ENCODE measurements at places on chromosomes 1 and 21.

DNA sequence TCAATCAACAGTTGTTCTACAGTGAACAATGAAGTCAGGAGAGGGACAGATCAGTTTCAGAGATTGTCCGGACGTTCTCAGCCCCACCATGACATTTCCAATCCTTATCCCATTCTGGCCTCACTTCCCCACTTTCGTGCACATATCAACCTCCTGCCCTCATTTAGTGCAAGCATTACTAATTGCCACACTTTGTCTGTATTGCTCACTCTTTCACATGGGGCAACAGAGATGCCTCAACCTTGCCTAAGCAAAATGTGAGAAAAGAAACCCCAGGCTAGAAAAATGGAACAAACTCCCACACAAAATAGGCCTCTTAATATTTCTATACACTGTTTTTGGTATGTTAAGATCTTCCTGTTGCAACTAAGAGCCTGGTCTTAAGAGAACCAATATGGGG is 8.9 kb upstream of the RGS1 start:
- DNase-seq = no peak

DNA sequence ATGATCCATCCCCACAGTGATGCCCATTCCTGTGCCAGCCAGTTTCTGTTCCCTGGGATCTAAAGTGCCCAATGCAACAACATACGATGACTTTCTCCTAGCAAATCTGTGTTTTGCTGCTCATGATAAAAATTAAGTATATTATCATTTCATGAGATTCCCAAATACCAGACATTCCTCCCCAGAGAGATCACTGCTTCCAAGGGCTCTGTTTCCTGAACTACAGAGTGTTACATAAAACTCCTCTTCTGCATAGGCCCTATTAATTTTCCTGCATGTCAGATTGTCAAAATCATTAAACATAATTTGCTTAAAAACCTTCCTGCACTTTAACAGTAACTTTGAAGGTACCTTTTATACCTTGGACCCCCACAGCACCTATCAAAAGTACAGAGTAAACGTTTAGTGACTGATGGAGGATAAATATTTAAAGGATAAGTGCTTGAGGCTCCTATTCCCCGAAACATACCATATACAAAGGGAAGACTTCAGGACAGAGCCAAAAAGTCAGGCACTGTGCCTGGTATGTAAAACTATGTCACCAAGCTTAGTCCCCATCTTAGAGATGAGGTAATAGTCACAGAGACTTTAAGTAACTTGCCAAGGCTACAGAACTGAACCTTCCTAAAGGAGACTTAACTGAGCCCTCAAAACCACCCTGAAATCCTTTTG is 50.2 kb downstream of the SLC25A24 start:
- no peak for DNase-seq

DNA sequence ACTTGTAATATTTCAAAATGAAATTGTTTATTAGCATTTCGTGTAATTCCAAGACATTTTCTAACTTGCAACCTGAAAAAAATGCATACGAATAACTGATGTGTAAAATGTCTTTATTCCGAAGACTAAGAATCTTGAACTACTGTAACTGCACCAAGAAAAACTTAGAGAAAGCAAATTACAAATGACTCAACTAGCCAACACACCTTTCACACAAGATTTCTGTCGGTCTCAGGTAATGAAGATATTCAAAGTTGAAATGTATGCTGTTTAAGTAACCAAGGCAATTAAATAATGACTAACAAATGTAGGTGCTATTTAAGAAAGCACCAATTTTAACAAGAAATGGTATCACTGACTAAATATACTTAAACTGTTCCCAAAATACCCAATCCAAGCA is 2.1 kb downstream of the CLSTN1 start:
- DNase-seq = no peak

DNA sequence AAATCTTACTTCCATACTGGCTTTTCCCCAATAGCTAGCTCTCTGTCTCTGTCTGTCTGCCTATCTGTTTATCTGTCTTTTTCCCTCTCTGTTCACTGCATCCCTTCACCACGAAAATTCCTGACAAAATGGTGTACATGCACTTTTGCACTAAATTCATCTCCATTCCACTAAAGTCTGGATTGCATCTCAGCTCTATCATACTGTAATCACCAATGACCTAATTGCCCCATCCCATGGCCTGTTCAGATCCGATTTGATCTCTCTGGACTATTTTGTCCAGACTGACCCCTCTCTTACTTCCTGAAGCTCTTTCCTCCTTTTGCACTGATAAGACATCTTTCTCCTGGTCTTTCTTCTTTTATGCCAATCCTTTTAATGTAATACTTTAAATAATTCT is 112.5 kb upstream of the USH2A start:
- DNase-seq = no peak

GRCh38 chr1:23475134-23475628 is 8.8 kb downstream of the ASAP3 start:
- DNase-seq = no peak

DNA sequence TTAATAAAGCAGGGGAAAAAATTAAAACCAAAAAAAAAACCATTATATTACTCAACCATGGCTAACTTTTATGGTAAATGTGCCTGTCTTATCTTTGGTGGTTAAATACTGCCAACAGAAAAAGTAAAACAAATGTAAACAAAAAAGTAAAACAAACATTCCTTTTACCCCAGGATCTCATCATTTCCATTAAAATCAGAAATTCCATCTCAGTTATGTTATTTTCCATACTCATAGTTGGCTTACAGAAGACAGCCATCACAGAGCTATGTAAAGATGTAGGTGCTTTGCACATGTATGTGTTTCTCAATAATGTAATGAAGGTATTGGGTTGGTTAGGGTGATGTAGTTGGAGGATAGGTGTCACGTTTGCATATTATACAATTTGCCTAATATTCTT is 185.0 kb downstream of the KCNK2 start:
- no peak for DNase-seq

- DNase-seq = no peak
These were observed 14.3 kb upstream of the WDTC1 start for GRCh38 chr1:27220096-27220495.

DNA sequence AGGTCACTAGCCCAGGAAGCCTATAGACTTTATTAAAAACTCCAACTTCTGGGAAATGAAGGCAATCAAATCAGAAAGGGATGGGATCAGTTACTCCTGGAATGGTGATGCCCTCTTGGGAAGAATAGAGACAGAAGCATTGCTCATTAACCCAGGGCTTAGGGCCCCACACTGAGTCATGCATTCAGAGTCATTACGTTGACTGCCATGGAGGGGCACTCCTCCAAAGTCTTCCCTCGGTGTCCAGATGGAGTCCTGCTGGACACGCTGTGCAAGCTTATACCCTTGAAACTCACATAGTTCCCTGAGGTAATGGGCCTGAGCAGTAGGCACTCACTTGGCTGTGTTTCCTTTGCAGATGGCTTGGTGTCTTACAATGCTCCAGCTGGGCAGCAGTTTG is 35.2 kb upstream of the HSD17B7 start:
- DNase-seq = peak; percentile 32

GRCh38 chr1:65049941-65050713 is 83.8 kb upstream of the JAK1 start:
- no peak for DNase-seq

- peak; percentile 90 for DNase-seq
These were observed 35.2 kb downstream of the ELAPOR1 start for GRCh38 chr1:109148987-109149561.

- DNase-seq = no peak
These were observed 389.8 kb downstream of the VAV3 start for GRCh38 chr1:107575226-107575625.

GRCh38 chr21:37509802-37510393 is 143.3 kb downstream of the DYRK1A start:
- no peak for DNase-seq

- DNase-seq = peak; percentile 36
These were observed 33.8 kb upstream of the RPL11 start for GRCh38 chr1:23657659-23658275.

- no peak for DNase-seq
These were observed 49.1 kb upstream of the SERBP1 start for GRCh38 chr1:67479146-67479891.

- no peak for DNase-seq
These were observed 83.3 kb upstream of the COL24A1 start for GRCh38 chr1:86239894-86240293.

DNA sequence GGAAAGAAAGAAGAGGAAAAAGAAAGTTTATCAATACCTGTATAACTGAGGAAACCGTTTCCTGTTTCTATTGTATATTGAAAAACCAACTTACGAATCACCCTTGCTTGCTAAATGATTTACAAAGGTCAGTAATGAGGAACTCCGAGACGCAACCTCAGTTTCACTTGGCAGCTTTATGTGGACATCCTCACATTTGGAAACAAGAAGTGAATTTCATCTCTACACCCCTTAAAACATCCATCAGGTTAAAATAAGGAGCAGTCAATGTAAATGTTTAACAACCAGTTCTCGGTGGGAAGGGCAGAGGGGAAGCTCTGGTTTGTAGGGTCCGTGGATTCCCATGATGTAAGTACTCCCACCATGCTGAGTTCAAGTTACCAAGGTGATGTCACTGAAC is 481.7 kb upstream of the RUNX1 start:
- DNase-seq = no peak

DNA sequence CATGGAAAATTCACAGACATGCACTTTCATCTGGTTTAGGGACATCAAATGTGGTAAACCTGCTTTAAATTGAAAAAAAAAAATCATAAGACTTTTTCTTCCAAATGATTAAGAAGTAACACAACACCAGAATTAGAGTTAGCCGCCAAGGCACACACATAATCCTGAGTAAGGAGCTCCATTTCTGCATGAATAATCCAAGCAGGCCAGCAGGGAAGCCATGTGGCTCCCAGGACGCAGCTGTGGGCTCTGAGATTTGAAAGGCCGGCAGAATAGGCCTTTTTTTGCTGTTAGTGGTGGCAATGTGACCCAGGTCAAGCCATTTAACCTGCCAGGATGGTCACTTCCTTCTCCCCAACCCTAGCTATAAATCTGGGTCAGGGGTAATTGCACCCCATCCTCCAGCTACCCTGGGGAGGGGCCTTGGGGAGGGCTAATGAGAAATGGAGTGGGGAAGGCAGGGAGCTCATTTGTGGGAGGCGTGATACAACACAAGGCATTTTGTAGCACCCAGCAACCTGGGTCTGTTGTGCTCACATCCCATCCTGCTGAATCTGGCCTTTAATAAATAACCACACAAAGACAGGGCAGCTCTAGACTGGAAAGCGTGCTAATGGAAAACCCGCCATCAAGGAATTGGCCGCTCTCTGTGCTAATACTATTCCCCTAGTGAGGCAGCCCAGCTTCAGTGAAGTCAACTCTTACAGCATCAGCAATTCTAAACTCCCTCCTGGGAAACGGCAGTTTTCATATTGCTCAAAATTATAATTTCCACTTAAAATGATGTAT is 178.5 kb downstream of the RHOU start:
- peak; percentile 85 for DNase-seq

GRCh38 chr1:212814537-212815334 is 23.0 kb downstream of the TATDN3 start:
- no peak for DNase-seq

DNA sequence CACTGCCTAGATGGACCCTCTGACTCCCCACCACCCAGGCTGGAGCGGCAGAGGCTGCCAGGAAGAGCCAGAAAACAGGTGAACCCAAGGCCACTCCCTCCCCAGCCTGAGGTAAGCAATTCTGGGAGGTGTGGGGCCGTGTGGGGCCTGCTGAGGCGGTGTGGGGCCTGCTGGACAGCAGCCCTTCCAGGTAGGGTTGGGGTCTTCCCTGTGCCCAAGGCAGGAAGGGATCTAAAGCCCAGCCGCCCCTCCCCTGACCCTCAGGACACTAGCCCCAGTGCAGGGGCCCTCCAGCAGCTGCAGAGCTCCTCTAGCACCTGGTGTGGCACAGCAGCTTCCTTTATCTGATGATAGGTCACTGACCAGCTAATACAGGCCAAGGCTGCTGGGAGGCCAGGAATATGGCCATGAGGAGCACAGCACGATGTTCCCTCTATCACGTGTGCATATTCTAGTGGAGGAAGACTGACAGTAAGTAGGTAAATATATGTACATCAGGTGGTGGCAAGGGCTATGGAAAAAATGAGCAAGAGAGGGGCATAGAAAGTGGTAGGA is 86.9 kb downstream of the IER5 start:
- DNase-seq = no peak

DNA sequence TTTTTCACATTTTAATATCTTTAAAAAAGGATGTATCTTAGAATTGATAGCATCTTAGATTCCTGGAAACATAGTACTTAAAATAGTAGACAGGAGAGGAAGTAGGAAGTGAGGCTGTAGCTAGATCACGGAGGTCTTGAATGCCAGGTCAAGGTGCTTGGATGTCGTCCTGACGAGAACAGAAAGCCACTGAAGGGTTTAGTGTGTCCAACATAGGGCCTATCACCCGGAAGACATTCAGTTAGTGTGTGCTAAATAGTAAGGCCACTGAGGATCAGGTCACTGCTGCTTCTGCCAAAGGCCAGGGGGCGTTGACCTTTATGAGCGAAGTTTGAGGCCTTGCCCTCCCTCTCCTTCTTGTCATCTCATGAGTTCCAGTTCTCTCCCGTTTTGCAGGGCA is 35.7 kb downstream of the RAB3B start:
- DNase-seq = no peak

DNA sequence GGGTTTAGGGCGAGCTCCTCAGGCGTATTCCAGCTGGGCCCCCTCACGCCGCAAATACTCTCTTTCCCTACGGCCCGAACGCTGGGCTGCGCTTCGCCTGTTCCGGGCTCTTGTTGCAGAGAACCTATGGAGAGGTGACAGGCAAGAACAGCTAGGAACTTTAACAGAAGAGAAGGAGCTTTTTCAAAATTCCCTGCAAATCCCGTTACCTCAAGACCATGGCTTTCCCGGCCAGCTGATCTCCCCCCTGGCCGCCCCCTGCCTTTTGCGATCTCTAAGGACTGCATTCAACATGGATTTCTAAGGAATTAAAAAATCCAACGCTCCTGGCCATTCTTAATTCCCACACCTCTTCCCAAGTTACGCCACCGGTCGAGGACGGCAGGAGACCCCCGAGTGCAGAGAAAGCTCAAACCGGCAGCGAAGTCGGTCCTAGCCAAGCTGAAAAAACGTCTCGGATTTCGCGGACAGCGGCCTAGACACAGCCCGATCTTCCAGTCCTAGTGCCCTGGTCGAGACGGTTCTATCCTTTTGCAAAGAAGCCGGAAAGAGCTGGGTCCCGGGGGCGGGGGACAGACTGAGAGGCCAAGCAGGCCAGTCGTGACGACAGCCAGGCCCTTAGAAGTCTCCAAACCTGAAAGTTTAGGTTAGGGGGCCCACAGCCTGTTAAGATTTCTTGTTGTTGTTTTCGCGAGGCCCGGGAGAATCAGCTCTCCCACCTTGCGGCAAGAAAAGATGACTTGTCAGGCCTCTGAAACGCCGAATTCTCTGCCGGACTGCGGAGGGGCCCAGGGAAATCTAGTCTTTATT is 1.1 kb upstream of the TBX15 start:
- DNase-seq = no peak

- no peak for DNase-seq
These were observed 24.8 kb downstream of the GNG4 start for GRCh38 chr1:235624721-235625333.

DNA sequence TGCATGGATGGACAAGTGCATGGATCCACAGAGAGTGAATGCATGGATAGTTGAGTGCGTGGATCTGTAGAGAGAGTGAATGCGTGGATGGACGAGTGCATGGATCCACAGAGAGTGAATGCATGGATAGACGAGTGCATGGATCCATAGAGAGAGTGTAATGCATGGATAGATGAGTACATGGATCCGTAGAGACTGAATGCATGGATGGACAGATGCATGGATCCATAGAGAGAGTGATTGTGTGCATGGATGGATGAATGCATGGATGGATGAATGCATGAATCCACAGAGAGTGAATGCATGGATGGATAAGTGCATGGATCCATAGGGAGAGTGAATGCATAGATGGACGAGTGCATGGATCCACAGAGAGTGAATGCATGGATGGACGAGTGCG is 153.8 kb downstream of the PCBP3 start:
- DNase-seq = no peak

GRCh38 chr1:110734133-110734680 is 59.5 kb upstream of the KCNA3 start:
- peak; percentile 22 for DNase-seq

All from NCI-H524 (cell line).